ENCODE measurements at places on chromosomes 5 and 9.

DNA sequence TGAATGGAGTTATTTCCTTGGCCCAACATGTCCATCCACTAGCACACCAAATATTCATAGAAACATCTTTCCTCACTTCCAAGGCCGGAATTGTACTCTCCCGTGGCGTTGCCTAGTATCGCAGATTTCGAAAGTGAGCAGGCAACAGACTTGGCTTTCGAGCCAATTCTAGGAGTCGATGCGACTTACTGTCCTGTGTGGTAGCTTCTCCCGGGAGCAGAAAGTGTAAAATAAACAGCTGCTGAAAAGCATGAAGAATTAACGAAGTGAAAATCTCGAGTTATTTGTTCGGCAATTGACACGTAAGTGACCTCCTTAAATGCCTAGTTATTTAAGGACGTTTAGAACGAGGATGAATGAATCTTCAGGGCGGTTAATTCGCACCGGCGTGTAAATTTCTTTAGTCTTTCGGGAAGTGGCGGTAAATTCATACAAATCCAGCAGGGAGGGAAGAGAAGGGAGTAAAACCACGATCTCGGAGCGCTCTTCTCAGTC, 449 bp upstream of the PCSK5 start:
- DNase-seq = no peak

GRCh38 chr5:98144710-98145109, 628.8 kb upstream of the RGMB start:
- DNase-seq = no peak

- DNase-seq = no peak
These were observed 7.7 kb downstream of the NEURL1B start for GRCh38 chr5:172648755-172649154.

DNA sequence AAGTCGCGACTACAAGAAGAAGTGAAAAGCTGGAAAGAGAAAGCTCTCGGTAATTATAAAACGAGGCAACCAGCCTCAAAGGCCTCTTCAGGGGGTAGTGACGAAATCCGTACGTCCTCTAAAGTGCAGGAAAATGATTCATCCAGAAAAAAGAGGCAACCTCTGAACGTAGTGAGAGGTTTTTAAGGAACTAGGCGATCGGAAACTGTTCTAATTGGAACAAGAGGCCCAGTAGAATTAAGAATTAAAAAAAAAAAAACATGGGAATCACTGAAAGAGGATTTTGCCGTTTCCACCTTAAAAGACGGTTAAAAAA, 1.0 kb downstream of the CSNK1A1 start:
- DNase-seq = no peak

DNA sequence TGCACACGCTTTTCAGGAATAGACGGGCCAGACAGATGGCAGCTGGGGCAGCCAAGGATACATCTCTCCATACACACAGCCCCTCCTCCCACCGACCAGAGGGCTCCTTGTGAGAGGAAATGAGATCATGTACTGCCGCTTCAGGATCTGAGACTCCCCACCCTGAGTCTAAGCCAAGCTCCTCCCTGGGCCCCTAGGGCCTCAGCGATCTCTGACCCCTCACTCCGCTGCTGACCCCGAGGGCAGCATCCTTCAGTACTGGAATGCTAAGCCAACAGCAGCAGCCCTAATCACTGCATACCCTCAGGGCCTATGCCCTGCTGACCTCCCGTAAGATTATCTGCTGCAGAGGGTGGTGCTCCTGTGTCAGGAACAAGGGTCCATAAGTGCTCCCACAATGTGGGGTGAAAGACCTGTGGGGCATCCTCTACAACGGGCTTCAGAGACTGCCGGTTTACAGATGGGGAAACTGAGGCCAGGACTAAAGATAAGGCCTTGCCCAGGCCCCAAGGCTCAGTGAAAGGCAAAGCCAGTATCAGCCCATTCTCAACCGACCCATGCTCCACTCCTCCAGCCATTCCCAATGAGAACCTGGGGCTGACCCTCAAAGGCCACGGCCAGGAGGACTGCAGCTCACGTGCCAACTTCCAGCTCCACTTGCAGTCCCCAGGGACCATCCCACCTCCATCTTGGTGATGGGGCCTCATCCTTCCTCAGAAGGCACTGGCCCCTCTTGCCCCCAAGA, 37.5 kb downstream of the BICD2 start:
- DNase-seq = no peak

DNA sequence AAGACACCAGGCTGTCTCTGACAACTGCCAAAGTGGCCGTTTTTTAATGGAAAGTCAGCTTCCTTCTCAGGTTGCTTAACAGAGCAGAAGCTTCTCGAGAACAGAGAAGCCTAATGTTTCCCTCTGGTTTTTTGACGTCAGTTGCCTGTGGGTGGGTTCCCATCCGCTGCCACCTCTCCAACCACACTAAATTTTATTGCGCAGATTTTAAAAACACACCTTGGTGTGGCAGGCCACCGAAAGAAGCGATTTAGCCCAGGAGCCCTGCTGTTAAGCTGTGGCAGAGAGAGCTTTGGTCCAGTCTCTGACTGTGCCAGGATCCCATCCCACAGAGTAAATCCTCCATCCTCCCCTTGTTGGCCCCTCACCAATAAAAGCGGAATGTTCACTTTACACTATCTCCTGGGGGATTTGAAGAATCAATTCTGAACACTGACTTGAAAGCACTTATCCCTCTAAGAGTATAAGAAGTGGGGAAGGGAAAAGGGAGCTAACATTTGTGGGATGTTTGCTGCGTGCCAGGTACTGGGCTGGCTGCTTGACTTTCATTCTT, 181.6 kb downstream of the AOPEP start:
- no peak for DNase-seq

DNA sequence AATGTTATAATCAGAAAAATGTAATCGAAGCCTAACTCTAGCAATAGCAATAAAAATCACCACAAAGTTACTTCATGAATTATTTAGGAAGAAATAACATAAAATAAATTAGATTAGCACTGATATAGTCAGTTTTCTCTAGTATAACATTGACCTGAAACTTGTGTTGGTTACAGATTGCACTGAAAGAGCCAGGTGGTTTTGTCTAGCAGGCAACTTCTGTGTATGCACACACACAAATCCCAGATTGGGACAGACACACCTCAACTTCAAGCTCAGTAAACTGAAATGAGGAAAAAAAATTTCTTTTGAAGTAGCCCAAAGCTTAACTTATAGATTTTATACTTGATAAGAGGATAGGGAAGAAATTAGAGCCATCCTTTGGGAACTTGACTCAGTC, 129.3 kb downstream of the EFNA5 start:
- DNase-seq = no peak

- no peak for DNase-seq
These were observed 3.8 kb upstream of the EXOC3 start for GRCh38 chr5:439181-439580.

GRCh38 chr9:79387101-79387835, 184.5 kb upstream of the TLE4 start:
- no peak for DNase-seq

DNA sequence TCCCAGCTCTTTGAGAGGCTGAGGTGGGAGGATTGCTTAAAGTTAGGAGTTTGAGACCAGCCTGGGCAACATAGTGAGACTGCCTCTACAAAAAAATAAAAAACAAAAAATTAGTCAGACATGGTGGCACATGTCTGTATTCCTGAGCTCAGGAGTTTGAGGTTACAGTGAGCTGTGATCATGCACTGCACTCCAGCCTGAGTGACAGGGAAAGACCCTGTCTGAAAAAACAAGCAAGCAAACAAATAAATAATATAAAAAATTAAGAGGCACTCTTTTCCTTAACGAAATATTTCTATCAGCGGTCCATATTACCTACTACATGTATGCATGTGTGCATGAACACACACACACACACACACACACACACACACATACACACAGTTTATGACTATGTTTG, 20.9 kb upstream of the FOCAD start:
- no peak for DNase-seq

DNA sequence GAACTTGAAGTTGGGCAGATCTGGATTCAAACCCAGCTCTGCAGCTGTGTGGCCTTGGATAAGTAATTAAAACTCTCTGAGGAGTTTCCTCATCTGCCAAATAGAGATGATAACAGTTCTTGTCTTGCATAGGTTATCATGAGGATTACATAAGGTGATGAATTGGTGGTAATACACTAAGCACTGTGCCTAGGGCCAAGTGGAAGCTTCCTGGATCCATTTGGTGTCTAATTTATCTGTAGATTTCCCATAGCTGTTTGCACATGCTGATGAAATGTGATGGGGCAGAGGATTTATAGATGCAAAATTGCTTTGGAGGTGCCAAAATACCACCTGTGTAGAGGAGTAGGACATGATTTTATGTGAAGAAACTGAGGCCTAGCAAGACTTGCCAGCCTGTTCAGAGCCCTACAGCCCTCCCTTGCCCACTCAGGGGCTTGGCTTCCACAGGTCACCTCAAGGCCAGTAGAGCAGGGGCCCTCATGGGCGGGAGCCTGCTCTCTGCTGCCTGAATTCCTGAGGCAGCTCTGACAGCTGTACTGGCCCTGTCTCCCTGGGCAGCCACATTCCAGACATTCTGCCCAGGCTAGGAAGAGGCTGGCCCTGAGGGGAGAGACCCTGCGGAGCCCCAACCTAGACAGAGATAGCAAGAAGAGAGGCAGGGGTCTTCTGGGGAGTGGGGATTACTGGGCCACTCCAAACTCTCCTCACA, 5.9 kb upstream of the FAT2 start:
- DNase-seq = no peak

DNA sequence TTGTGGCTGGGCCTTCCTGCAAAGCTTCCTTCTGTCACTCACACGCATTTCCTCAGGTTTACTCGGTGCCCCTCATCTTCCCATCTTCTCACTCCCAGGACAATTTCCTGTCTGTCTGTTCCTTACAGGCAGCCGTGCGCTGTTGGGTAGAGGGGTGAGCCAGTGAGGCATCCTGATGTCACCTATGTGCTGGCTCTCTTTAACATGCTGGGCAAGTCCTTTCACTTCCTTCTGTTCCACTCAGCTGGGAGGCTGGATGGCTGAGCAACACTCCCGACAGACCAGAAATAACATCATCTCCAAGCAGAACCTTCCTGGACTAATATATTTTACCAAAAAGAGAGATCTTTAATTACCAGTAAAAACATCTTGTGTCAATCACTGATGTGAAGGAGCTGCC, 103.0 kb downstream of the HSD17B3 start:
- no peak for DNase-seq

DNA sequence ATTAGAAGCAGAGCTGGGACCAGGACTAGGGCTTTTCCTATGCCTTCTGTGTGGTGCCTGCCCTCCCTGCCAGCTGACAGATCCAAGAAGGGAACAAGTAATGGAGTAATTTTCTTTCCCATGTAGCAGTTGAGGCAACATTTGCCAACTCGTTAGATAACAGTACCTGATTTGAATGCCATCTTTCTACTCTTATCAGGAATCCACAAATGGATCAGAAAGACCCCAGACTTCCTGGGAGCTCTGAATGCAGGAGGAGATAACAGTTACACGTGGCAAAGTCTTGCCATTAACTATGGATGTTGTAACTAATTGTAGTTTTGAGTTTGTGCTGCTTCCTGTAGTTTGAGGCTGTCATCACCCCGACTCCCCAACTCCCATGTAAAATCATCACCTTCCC, 39.2 kb downstream of the RCL1 start:
- DNase-seq = no peak

GRCh38 chr5:65647941-65648340, 23.1 kb downstream of the SHLD3 start:
- no peak for DNase-seq

DNA sequence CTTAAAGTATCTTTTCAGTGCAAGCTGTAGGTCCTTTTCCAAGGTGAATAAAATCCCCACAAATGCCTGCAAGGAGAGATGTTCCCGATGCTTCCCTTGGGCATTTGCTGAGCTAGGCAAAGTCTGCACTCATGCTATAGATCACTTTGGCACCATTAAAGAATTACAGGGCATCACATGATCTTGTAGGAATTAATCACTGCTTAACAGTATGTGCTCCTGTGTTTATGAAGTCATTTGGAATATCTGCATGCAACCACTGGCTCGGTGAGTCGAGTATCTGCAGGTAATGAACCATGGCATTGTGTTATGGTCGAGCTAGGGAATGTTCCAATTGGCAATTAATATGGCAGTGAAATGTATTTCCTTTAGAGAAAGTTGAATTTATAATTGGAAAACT, 615.1 kb downstream of the TLE1 start:
- no peak for DNase-seq

- no peak for DNase-seq
These were observed 850 bp downstream of the IL6ST start for GRCh38 chr5:55993731-55994494.

GRCh38 chr5:1498623-1499416, 24.9 kb downstream of the LPCAT1 start:
- DNase-seq = no peak

- DNase-seq = no peak
These were observed 518.1 kb downstream of the AGTPBP1 start for GRCh38 chr9:85223506-85224125.

GRCh38 chr9:76374783-76375559, 19.3 kb downstream of the RFK start:
- no peak for DNase-seq

DNA sequence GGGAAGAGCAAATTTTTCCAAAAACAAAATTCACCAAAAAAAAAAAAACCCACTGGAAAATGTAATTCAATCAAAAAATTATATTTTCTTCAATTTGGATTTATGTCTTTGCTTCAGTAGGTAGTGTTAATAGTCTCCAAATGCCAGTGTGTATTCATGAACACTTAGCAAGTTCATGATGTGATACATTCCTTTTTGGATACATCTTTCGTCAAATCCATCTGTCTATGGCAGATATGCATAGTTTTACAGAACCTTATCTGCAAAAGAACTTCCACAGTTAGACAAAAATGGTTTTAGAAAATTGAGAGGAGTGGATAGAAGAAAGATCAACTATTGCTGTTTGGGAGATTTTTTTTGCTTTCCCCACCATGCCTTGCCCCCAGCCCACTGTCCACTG, 214.6 kb downstream of the DEPDC1B start:
- DNase-seq = no peak

GRCh38 chr9:89685698-89686097, 80.9 kb downstream of the GADD45G start:
- no peak for DNase-seq

DNA sequence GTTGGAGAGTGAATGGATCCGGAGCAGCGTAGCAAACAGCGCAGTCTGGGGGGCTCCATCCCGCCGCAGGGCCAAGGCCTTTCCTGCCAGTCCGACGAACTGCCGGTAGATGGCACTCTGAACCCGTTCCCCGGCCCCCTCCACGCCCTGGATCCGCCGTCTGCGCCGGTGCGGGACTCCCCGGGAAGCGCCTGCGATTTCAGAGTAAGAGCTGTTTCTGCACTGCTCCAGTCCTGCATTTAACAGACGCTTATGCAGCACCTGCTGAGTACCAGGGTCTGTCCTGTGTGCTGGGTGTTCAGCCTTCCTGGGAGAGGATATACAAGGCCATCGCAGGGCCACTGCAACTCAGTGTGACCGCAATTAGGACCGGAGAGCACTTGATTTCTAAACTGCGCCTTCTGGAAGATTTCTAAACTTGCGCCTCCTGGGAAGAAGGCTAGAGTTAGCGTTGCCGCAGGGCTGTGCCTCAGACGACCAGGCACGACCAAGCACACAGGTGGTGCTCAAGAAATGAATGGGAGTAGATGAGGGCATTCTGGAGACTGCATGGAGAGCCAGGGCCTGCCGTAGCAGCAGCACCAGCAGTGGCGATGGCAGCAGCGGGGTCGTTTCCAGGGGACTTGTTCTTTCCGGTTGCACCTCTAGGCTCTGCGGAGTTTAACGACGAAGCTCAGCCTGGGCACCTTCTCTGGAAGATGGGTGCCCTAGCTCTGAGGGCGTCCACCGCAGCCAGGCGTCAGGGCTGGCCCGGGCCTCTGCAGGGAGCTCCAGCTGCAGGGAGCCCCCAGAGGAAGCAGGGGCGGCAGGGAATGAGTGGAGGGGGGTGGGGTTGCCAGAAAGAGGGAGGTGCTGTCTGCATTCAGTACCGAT, 14.3 kb upstream of the TIFAB start:
- DNase-seq = peak; percentile 74

All from stimulated activated CD4-positive, alpha-beta T cell treated with anti-CD3 and anti-CD28 coated beads, Interleukin-1b, Interleukin-23, amount 100 ng/mL, for 48 hours (primary cell).